Stimulated activated CD4-positive, alpha-beta T cell treated with anti-CD3 and anti-CD28 coated beads, Interleukin-12 subunit alpha, Interleukin-12 subunit beta, amount 100 ng/mL, for 48 hours (primary cell): ENCODE measurements at places on chromosomes 5 and 9.

DNA sequence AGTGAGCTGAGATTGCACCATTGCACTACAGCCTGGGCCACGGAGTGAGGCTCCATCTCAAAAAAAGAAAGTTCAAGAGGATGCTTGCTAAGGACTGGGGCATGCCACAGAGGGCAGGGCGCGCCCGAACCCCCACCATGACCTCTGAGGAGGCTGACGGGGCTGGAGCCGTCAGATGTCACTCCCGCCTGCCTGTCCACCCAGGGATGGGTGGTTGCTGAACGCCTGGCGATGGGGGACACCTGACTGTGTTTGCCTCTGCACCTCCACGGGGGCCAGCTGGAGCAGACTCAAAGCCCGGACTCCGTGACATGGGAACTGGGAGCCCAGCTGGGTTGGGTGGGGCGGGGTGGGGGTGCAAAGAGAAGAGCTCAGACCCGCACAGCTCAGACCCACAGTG, 31.9 kb downstream of the ADAMTSL2 start:
- DNase-seq, result no peak

DNA sequence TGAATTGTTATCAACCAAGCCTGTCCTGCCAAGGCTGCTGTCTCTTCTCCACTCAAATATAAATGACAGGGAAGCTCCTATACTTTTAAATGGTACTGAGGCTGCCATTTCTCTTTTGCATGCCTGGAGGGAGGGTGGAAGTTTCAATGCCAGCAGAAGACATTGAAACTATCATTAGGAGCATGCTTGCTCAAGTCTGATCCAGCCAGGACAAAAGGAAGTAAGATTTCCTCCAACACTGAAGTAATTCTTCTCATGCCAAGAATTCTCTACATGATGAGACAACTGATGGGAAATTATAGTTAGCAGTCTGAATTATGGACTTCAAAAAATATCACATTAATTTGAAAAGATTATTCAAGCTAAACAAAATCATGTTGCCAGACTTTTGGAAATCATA, 5.4 kb downstream of the SPINK6 start:
- no peak for DNase-seq

DNA sequence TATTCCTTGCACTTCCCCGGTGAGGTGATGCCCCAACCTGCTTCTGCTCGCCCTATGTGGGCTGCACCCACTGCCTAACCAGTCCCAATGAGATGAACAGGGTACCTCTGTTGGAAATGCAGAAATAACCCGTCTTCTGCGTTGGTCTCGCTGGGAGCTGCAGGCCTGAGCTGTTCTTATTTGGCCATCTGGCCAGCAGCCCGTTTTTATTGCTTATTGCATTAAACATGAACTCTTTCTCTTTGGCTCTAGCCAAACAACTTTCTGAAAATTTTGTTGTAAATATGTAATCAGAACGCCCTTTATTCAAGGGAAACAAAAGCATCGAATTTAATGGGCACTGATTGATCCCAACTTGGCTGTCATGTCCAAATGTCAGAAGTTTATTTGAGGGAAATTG, 124.7 kb upstream of the FTMT start:
- DNase-seq, result no peak

DNA sequence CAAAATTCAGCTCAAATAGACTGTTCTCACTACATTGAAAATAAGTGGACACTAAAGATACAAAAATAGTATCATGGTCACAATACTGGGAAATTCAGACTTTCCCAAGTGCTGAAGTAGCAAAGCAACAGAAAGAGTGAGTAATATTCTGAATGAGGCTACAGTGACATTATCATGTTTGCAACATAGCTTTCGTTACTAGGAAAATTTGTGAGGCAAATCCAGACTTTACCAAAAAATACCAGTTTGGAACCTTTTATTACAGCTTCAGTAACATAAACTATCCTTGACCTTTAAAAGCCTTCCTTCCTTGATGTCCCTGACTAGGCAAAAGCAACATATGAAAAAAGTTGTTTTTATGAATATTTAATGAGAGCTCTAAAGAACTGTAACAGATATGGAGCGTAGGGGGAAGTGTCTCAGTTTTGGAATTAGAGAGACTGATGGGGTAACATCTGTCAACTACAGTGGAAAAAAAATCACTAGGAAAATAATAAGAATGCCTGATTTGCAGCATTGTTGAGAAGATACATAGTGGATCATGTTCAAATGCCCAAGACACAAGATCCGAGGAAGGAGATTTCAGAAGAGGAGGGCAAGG, 312.9 kb downstream of the ADGRV1 start:
- no peak for DNase-seq

GRCh38 chr5:165187815-165188214, 1682.4 kb downstream of the MAT2B start:
- no peak for DNase-seq

DNA sequence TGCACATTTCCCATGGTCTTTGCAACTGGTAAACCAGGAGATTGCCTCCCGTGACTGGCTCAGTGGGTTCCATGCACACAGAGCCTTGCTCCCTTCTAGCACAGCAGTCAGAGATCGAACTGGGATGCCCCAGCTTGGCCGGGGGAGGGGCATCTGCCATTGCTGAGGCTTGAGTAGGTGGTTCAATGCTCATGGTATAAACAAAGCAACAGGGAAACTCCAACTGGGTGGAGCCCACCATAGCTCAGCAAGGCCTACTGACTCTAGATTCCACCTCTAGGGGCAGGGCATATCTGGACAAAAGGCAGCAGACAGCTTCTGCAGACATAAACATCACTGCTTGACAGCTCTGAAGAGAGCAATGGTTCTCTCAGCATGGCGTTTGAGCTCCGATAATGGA, 67.0 kb upstream of the PPP1R2B start:
- DNase-seq, result no peak

- no peak for DNase-seq
Observed at GRCh38 chr5:33049842-33050241, 338.7 kb downstream of the NPR3 start.

DNA sequence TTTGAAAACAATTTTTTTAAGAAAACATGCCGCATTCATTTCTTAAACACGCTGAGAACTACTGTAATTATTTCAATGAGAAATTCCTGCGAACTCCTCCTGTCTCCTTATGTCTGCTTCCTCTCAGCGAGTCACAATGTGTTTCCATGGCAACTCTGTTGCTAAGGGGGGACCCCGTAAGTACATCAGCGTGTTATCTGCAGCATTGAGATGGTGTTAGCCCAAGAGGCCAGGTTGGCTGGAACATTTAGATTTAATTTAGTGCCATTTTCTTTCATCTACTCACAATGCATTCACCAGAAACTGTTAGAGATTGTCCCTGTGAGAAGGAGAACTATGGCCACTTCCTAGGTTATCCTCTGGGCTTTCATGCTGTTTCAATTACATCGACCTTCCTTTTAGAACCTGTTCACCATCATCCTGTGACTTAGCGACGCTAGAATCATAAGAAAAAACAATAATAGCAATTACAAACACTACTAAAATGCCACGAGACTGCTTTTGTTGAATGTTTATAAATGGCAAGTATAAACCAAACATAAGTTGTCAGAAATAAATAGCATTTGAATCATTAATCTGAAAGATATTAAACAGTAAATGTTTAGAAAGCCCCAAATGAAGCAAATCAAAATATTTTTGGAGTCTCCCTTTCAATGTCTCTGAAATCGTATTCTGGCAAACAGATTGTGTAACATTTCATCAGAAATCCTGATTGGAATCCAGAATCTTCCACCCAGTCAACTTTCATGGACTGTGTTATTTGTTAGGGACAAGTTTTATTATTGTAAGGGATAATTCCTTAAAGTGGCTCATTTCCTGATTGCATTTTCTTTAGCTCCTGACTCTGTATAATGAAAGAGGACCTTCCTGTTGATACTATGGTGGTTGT, 39.7 kb upstream of the SHC3 start:
- no peak for DNase-seq

GRCh38 chr5:131525805-131526204, 109.2 kb downstream of the RAPGEF6 start:
- no peak for DNase-seq

GRCh38 chr9:91177081-91177480, 184.6 kb downstream of the AUH start:
- no peak for DNase-seq

DNA sequence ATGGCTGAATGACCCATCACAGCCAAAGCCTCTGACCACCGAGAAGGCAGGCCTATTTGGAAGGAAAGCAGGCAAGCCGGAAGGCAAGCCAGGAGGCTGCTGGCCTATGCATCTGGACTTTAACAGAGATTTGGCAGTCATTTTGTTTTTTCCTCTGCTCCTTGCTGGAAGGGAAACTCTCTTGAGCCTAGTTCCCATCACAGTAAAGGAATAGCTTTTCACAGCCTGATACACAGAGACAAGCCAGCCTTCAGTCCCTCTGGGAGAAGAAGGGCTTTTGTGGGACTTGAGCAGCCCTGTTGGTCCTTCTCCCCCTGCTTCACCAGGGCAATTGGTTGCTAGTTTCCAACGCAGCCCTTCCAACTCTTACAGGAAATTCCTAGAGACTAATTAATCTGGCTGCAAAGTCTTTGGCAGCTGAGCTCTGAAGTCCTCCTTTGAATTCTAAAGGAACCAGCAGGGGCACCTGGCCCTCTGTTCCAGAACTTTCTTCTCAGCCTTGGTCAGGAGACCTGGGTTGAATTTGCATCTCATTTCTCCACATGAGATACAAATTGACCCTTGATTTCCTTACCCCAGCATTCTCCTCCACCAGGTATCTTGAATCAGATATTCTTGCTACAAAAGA, 157.3 kb upstream of the EPB41L4A start:
- no peak for DNase-seq

- DNase-seq, result no peak
Observed at GRCh38 chr9:26565118-26565517, 327.5 kb downstream of the CAAP1 start.

- no peak for DNase-seq
Observed at GRCh38 chr9:18588002-18588401, 114.0 kb downstream of the ADAMTSL1 start.

GRCh38 chr5:1437226-1437829, 7.9 kb downstream of the SLC6A3 start:
- DNase-seq, result no peak

DNA sequence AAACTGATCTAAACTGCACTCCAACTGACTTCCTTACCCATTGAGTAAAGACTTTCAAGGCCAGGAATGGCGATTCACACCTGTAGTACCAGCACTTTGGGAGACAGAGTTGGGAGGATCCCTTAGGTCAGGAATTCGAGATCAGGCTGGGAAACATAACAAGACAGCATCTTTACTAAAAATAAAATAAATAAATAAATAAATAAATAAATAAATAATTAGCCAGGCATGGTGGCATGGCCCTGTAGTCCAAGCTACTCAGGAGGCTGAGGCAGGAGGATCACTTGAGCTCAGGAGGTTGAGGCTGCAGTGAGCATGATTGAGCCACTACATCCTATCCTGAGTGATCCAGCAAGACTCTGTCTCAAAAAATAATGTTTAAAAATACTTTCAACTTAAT, 148.4 kb downstream of the CEMIP2 start:
- DNase-seq, result no peak

DNA sequence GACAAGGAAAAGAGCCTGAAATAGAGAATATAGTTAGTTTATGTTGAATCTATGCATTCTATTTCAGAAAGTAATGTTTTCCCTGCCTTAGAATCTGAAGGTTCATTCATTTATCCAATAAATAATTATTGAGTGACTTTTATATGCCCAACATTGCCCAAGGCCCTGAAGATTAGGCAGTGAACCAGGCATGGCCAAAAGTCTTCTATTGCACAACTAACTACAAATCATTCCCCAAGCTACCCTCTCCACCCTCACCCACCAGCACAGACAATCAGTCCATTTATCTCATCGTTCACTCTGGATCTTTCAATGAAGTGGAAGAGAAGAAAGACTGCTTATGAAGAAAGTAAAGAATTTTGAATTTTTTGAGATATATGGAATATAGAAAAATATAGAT, 268.4 kb downstream of the PLK2 start:
- DNase-seq, result no peak

DNA sequence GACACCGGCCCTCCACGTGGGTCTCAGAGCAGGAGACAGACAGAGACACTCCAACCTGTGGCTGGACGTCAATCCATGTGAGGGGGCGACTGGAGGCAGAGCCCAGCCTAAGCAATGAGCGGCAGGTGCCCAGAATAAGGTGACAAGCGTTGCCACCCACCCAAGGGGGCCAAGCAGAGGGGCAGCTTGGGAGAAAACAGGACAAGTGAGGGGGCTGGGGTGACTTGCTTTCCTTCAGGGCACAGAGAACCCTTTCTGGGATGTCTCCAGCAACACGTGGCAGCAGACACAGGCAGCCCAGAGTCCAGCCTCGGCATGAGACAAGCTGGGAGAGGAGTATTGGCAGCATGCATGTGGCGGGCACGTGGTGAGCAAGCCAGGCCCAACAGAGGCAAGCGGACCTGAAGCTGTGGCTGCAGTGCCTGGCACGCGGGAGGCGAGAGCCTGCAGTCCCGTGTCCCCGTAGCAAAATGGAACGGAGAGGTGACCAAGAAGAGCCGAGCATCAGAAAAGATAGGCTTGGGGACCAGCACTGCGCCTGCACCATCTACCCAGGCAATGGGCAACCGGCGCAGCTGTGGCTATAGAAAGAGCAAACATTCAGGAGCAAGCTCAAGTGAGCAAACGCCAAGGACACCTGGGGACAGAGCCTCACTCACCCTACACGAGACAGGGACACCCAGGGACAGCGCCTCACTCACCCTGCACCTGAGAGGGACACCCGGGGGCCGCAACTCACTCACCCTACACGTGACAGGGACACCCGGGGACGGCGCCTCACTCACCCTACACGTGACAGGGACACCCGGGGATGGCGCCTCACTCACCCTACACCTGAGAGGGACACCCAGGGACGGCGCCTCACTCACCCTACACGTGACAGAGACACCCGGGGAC, 6.2 kb downstream of the TERT start:
- no peak for DNase-seq

GRCh38 chr9:33272061-33272460, 7.2 kb downstream of the CHMP5 start:
- DNase-seq, result no peak

GRCh38 chr5:131536850-131537448, 98.1 kb downstream of the RAPGEF6 start:
- DNase-seq, result no peak

GRCh38 chr5:170536525-170536924, 32.7 kb downstream of the KCNIP1 start:
- DNase-seq, result no peak

DNA sequence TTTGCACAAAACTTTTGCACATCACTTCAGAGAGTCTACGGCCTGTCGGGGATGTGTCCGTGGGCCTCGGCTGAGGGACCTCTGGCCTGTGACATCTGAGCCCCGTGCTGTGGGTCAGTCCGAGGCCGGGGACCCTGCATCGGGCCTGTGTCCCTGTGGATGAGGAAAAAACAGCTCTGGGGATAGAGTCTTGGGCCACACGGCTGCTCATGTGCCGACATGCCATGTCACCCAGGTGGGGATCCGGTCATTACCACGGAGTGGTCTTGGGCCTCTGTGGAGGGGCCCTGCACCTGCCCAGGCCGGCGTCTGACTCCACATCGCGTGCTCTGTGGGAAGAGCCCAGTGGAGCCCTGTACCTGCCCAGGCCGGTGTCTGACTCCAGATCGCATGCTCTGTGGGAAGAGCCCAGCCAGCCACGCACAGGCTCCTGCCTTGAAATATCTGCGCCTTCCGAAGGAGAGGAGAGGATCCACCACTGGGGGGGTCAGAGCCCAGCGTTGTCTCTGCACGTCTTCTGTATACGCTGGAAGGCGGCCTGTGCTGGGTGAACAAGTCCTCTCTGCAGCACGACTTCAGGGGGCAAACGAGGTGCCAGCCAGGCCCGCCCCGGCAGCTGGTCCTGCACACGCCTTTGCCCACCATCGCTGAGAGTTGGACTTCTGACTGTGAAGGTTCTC, 27.5 kb upstream of the IRX4 start:
- DNase-seq, result no peak

- DNase-seq, result no peak
Observed at GRCh38 chr5:39080597-39081204, 6.5 kb upstream of the RICTOR start.

GRCh38 chr9:70007831-70008230, 35.8 kb upstream of the MAMDC2 start:
- no peak for DNase-seq
